ENCODE measurements at places on chromosomes 13 and 19.

GRCh38 chr19:5907241-5907640 lies 2.6 kb downstream of the VMAC start:
- no peak for DNase-seq

DNA sequence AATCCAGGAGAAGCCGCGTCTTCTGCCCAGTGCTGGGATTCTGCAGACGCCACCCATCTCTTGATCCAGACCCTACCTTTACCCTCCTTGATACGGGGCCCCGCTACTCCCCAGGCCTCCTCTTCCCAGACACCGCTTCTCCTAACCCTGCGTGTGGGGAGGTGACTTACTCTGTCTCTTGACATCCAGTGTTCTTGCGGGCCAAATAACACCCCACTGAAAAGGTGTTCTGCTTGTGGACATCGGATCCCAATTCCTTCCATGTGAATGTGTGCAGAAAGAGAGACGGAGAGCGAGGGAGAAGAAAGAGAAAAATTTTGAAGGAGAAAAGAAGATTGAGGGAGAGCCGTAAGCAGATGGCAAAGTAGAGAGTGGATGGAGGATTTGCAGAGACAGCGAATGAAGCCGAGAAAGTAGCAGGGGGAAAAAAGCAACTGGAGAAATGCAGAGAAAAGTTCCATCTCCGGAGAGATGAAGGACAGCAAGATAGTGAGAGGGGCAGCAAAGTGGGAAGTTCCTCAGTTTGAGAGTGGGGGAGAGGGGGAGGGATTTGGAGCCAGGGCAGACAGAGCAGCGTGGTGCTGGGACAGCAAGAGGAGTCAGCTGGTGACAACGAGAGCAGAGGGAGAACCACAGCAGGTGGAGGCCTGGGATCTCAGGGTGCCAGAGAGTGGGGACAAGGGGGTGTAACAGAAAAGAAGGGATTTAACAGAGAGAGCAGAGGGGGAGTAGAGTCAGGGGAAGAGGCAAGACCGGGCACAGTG lies 814 bp downstream of the ZNF480 start:
- peak; percentile 10 for DNase-seq

- no peak for DNase-seq
These were observed 51.9 kb downstream of the DOCK9 start for GRCh38 chr13:98925949-98926348.

GRCh38 chr19:3722443-3723109 lies 14.4 kb downstream of the TJP3 start:
- no peak for DNase-seq

DNA sequence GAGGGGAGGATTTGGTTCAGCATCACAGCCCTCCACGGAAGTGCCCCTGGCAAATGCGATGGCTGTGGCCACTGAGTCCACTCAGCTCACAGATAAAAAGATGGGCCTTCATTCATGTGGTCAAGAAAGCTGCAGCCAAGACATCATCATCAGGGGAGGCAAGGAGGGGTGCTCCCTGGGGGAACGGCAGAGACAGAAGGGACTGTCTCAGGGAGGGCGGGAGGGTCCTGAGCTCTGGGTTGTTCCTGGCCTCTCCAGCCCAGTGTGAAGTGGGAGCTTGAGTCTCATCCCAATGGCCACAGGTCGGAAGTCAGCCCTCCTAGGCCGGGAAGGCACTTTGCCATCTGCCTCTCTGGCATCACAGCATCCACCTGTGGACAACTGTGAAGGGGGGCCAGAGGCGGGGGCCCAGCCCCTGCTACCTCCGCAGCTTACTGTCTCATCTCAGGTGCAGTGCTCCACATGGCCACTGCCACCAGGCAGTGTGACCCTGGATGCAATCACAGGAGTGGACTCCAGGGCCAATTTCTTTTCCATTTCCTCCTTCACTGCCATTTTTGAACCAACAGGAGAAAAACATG lies 137.8 kb upstream of the SOX1 start:
- no peak for DNase-seq

DNA sequence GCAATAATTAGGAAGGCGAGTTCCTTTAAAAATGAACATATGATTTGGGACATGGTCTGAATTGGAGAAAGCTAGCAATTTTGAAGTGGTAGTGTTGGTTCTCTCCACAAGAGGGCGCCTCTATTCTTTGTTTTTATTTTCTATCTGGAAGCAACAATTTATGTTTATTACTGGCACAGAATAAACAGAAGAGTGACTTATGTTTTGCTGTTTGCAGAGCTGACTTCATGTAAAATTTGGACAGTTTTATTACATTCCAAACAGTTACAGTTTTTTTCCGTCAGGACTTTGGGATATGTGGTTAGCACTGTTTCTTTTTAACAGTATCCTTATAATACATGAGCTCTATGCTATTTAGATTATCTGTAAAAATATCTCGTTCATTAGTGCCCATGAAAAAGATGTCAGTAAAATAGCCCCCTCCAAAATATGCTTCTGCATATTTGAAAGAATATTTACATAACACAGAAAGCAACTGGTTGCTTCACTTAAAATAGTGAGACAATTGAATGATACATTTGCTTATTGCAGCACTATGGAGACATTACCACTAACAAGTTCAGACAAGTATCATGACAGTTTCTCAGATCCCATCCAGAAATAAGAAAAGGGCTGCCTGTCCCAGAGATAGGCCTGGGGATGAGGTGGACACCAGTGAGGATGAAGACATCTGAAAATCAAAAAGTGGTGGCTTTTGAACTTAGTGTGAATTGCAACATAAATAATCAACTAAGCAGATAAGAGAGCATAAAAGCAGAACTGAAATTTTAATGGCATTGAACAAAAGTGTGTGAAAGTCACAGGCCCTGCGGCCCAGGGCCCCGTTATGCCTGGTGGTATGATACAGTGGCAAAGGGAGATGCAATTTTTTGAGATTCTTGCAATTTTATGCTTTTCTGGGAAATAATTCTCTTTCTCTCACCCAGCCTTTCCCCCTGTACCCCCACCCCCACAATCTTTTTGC lies 32.3 kb upstream of the FGF9 start:
- DNase-seq = no peak

GRCh38 chr13:79084802-79085424 lies 321.1 kb downstream of the RBM26 start:
- DNase-seq = no peak

- no peak for DNase-seq
These were observed 51.0 kb downstream of the LYL1 start for GRCh38 chr19:13051557-13052165.

DNA sequence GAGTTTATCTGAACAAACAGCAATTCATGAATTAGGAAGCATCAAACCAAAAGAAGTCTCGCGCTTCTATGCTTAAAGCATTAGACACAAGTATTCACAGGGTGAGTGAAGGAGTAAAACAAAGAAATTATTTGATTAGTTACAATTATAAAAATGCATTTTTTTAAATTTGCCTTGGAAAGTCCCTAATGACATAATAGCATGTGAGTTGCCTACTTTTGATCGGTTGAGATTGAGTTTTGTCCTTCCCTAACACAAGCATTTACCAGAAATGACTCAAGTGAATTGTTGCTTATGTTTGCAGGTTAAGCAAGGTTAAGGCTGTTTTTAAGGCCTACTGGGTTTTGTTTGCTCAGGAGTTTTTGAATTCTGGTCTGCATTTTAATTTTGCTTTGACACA lies 389 bp upstream of the ZNF649 start:
- no peak for DNase-seq
